Fibroblast of pulmonary artery (primary cell): ENCODE measurements at places on chromosomes 4 and X.

DNA sequence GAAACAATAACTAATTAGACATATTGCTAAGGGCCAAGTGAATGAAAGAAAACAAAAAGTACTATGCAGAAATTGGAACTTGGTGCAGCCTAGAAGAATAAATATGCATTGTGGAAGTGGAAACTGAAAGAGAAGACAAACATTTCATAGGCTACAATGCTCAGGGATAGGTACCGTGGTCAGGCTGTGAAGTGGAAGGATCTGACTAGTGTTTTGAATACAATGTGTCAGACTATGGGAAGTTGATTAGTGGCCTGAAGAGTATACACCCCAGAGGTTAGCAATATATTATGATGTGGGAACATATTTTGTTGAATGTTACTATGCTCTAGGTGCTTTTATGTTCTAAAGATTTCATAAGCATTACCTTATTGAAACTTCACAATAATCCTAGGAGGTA lies 36.8 kb downstream of the GPRIN3 start:
- no peak for DNase-seq

DNA sequence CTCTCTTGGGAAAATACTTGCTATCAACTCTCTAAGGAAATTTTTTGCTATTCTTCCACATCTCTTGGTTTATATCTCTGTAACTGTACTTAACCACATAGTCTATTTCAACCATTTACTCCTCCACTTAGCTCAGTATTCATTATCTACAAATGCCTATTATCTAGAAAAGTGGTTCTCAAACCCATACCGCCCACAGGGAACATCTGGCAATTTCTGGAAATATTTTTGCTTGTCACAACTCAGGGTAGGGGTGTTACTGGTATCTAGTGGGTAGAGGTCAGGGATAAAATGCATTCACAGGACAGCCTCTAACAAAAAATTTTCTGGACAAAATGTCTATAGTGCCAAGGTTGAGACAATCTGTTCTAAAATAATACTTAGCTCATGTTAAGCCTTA lies 14.4 kb downstream of the ATRX start:
- DNase-seq = no peak

DNA sequence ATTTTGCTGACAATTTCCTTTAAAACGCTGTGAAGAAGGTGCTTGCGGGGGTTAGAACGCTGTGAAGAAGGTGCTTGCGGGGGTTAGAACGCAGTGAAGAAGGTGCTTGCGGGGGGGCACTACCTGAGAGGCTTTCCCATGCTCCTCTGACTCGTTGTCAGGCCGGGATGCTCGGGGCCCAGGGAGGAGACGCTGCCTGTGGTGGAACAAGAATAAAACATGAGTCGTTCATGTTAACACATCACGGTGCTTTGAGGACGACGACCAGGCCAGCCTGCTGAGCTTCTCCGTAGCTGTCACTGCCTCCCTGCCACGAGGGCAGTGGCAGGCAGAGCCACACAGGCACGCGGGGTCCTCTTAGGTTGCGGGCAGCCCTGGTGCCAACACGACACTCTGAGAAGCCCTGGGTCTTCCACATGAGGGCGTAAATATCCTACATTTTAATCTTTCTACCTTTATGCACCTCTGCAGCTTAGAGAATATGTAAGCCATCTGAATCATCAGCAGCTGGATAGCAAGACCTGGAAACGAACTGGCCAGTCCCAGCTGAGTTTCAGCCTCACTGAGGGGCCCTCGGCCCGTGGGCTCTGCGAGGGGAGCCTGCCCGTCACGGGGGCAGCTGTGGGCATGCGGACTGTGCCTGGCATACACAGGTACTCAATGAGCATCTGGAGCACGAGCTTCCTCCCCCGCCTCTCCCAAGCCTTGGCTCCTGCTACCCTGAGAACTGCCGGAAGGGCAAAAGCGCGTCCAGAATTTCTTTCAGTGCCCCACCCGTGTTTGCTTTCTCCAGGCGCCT lies 47.0 kb downstream of the FGFRL1 start:
- no peak for DNase-seq

GRCh38 chr4:142913461-142914030 lies 67.4 kb upstream of the INPP4B start:
- DNase-seq = no peak

DNA sequence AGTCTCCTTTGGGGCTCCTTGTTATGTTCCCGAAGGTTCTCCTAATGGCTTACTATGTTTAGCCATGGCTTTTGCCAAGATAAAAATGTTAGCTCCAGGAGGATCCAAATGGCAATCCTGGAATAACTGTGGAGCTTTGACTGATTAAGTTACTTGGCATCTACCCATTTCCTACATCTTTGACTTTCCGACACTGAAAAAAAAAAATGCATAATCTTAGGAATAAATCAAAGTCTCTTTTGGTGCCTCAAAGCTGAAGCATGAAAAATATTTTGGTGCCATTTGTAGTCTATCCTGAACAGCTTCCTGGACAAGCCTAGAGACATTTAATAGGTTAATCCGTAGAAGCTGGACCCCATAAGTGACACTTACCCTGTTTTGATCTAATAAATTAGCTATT lies 191.7 kb downstream of the PALLD start:
- no peak for DNase-seq

DNA sequence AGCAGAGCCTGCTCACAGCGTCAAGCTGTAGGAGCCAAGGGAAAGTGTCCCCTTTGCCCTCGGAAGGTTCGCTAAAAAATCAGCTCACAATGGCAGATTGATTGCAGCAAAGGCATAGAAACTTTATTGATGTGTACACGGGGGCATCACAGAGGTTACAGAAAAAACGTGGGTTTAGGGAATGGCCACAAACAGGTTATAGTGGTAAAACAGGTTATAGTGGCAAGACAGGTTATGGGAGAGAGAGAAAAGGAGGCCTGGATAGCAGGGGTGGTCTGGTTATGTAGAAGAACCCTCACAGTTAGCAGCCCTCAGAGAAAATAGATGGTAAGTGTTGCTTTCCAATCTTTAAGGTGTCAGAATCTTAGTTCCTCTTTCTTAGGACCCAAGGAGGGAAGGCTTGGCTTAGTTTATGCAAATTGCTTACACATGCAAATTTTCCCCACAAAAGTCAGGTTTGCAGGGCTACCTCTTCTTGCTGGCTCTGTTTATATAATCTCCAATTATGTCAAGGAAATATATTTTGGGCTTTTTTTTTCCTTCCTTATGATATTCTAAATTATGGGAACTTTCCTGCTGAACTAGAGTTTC lies 113.7 kb downstream of the BMP15 start:
- no peak for DNase-seq

- no peak for DNase-seq
Observed at GRCh38 chr4:41144812-41145211, 69.5 kb downstream of the APBB2 start.

DNA sequence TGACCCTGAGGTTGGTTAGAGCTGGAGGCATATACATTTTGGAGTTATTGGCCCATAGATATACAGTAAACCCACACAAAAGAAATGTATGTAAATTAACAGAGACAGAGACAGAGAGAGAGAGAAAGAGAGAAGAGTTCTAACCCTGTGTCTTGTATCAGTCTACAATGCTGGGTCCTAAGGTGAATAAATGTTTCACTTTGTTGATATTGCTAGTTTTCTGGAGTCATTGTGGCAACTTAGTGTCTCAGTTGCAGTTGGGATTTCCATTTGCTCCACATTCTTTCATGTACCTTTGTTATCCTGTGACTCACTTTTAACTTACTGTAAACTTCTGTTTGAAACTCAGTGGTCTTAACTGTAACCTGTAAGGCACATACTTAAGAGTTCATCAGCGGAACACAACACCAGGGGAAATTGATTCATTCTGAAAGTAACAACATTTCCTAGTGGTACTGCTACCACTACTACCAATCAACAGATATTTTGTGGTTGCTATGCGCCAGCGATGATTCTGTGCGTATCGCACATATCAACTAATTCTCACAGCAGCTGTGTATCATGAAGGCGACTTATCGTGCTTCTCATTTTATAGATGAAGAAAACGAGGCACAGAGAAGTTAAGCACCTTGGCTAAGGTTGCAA lies 38.5 kb upstream of the ETDA start:
- no peak for DNase-seq

GRCh38 chr4:142452161-142452855 lies 393.8 kb downstream of the INPP4B start:
- DNase-seq = peak; percentile 24

- no peak for DNase-seq
Observed at GRCh38 chr4:21664355-21664754, 284.2 kb downstream of the KCNIP4 start.

- no peak for DNase-seq
Observed at GRCh38 chr4:185215261-185215660, 5.9 kb downstream of the SNX25 start.

- DNase-seq = peak; percentile 1
Observed at GRCh38 chrX:135432881-135433521, 11.3 kb downstream of the SMIM10L2A start.

GRCh38 chr4:173174594-173175012 lies 6.0 kb downstream of the GALNT7 start:
- no peak for DNase-seq

GRCh38 chr4:6942238-6942800 lies 32.7 kb downstream of the TBC1D14 start:
- DNase-seq = peak; percentile 97

DNA sequence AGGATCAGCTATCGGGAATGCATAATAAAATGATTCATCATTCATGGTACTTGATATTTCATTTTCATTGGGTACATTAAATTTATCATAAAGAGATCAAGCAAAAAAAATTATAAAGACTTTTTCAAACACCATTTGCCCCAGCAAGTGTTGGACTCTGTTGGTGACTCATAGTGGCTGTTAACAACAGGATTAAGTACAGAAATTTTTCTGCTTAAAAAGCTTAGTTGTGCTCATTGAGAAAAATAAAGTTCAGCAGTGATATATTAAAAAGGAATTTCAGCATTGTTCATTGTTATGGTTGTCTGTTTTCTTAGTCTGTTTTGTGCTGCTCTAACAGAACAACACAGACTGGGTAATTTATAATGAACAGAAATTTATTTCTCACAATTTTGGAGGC lies 86.2 kb upstream of the PCDH10 start:
- peak; percentile 31 for DNase-seq

DNA sequence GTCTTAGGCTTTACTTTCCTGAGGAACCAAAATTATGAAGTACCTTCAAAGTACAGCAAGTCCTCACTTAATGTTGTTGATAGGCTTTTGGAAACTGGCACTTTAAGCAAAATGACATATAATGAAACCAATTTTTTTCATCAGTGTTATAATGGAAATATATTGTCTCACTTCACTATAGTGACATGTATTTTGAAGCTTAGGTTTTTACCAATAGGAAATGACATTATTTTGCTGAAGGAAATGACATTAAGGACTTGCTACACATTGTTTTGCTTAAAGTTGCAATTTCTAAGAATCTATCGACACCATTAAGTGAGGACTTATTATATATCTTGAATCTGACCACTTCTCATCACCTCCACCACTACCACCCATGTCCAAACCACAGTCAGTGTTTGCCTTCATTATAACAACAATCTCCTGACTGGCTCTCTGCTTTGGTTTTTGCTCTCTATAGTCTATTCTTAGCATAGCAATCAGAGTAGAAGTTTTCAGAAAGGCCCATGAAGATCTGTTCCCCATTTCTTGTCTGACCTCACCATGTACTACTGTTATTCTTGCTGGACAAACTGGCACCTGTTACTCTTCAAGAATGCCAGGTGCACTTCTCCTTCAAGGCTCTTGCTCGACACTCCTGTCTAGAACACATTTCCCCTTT lies 311.2 kb downstream of the BMPR1B start:
- DNase-seq = no peak

DNA sequence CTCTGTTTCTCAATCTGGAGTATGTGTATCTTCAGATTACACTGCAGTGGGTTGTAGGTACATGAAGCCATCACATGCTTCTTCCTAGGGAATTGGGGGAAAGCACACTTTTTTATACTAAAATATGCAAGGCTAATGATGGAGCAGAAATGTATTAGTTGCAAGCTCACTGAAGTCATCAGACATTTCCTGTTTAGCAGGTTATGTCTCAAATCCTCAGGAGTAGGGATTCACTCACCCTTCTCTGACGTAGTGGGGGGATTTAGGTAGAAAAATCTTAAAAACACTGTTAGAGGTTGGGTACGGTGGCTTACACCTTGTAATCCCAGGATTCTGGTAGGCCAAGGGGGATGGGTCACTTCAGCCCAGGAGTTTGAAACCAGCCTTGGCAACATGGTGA lies 128.4 kb upstream of the GPC4 start:
- no peak for DNase-seq

- DNase-seq = no peak
Observed at GRCh38 chrX:129698150-129698549, 40.6 kb upstream of the XPNPEP2 start.

- DNase-seq = peak; percentile 94
Observed at GRCh38 chr4:123649645-123650391, 253.2 kb downstream of the SPRY1 start.

GRCh38 chr4:169124661-169125060 lies 114.6 kb upstream of the CBR4 start:
- no peak for DNase-seq

DNA sequence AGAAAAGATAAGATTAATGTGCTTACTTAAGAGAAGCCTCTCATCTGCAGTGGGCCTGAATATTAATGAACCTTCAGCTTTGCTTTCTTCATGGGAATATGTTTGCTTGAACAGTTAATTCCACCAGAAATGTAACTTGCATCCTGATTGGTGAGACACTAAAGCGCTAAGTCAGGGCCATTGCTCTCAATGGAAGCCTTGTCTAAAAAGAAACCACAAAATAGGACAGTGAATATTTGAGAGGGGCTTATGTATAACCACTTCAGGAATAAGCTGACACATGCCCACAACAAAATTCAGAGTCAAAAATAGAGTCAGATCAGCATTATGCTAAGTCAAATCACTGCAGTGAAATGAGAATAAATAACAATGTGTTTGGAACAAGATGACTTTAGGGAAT lies 1125.8 kb downstream of the STIM2 start:
- no peak for DNase-seq

GRCh38 chrX:96002431-96002830 lies 682.2 kb upstream of the DIAPH2 start:
- DNase-seq = peak; percentile 19

DNA sequence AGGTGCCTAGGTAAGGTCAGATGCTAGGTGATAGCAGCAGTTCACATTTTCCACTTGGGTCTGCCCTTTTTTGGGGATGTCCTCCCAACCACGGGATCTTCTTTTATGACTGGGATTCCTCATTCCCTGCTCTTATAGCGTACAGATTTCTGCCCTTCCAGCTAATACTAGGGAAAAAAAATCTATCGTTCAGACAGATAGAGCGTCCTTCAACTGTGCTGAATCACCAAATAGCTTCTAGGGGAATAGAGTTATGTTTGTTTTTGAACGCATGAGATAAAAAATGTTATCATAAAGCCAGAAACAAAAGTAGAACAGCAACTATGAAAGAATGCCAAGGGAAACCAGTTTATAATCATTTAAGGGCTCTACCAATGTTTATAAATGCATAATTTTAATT lies 13.0 kb downstream of the RAP2C start:
- peak; percentile 24 for DNase-seq
